Hematopoietic multipotent progenitor cell treated with erythropoietin and hydrocortisone succinate and interleukin-3 and kit ligand, for 15 days (in vitro differentiated cells): ENCODE measurements at places on chromosomes 2 and 18.

DNA sequence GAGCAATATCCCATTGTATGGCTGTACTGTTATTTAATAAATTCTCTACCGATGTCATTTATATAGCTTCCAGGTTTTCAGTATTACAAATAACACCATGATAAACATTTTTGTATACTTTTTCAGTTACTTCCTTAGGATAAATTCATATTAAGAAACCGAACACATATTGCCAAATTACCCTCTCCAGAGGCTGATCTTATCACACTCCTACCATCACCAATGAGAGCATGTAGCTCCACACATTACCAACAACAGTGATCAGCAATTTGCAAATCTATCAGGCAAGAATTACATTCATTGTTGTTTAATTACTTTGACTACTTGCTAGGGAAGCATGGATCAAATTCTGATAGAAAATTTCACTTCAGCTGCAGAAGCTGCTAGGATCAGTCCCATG lies 5.8 kb upstream of the NDUFV2 start:
- DNase-seq, result no peak

DNA sequence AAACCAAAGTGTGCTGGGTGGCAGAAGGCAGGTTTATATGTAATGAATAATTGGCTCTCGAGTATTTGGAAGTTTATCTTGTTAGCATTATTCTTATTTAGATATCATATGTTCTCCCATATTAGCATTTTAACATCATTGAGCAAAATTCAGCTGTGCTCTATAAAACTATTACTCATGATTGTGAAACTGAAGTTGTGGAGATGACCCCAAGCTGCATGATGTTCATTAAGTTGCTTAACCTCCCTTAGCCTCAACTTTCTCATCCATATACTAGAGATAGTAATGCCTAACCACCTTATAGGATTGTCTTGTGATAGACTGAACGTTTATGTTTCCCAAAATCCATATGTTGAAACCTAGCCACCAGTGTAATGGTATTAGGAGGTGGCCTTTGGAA lies 346.3 kb downstream of the SATB2 start:
- DNase-seq, result no peak

GRCh38 chr2:36954977-36955607 lies 11.2 kb downstream of the STRN start:
- DNase-seq, result no peak

DNA sequence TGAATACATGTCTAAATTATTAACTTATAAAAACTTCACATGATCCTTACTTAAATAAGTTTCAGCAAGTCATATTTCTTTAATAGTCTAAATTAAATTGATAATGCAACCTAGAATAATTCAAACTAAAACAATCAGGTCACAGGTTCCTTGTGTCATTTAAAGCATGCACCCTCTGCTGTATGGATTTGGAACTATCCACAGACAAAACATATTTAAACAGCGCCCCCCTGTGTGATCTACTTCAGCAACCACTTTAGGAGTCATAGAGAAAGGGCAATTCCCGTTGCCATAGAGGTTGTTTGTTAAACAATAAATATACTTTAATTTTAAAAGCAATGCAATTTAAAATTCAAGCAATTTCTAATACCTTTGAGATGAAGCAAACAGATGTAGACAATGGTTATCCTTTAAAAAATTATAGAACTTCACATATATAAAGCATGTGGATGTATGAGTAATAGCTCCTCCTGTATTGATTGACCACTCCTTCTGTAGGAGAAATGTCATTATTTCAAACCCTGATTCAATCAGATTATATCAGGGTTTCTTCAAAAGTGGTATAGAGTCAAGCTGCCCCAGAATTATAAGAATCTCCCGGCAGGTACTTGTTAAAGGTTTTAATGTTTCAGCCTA lies 21.2 kb downstream of the GRB14 start:
- DNase-seq, result peak; percentile 5

GRCh38 chr2:110105608-110106467 lies 9.8 kb downstream of the MALL start:
- no peak for DNase-seq

GRCh38 chr2:85178980-85179411 lies 45.8 kb downstream of the TCF7L1 start:
- no peak for DNase-seq

GRCh38 chr2:118054213-118055008 lies 33.9 kb upstream of the INSIG2 start:
- DNase-seq, result no peak

- DNase-seq, result no peak
Measured at GRCh38 chr2:38248255-38248654, 128.8 kb downstream of the ATL2 start.

- DNase-seq, result no peak
Measured at GRCh38 chr2:69646714-69647113, 3.2 kb upstream of the AAK1 start.

GRCh38 chr2:48984922-48985321 lies 169.4 kb downstream of the FSHR start:
- no peak for DNase-seq

GRCh38 chr18:58338961-58339592 lies 289.8 kb downstream of the ALPK2 start:
- no peak for DNase-seq

DNA sequence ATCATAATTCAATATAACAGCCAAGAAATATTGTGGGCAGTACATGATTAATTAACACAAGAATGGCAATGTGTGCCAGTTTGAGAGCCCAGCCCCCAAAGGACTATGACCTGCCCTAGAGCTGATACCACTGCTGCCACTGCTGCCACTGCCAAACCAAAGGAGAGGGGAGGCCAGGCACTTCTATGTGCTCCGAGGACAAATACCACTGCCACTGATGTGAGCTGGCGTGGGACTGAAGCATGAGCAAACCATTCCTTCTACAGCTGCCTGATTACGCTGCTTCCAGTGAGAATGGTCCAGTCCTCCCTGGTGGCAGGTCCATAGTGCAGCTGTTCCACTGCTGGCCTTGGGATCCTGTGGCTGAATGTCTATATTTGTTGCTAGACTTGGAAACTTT lies 392.2 kb downstream of the CCDC85A start:
- DNase-seq, result no peak

DNA sequence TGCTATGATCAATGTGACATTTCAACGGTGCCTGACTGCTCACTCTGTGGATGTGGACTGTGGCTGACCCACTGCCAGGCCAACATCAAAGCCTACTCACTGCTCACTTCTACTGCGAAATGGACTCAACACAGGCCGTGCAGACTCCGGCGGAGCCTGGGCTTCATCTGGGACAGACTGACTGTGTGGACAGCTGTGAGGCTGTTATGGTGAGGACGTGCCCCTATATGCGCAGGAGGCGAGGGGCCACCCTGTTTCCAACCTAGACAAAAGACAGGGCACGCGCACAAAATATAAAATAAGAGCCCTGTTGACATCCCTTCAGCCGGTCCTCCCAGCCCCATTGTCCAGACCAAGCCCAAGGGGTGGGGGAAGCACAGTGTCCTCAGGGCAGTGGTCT lies 514.4 kb upstream of the RAB6C start:
- no peak for DNase-seq

- DNase-seq, result no peak
Measured at GRCh38 chr2:228949831-228950230, 321.3 kb downstream of the PID1 start.

GRCh38 chr2:128611421-128612320 lies 293.0 kb upstream of the HS6ST1 start:
- no peak for DNase-seq

DNA sequence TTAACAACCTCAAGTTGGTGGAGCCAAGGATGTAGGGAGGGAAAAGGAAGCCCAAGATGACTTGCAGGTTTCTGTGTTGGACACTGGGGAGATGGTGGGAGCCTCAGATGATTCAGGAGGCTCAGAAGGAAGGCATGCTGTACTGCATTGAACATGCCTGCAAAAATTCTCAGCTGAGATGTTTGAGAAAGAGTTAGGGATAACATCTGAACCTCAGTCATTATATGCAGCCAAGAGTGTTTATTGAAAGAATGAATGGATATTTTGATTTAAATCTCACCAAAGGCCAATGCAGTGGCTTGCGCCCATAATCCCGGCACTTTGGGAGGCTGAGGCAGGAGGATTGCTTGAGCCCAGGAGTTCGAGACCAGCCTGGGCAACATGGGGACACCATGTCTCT lies 243.0 kb downstream of the MYCN start:
- DNase-seq, result no peak

GRCh38 chr2:190512539-190513095 lies 21.9 kb downstream of the NEMP2 start:
- no peak for DNase-seq

- no peak for DNase-seq
Measured at GRCh38 chr2:45436456-45436855, 174.6 kb downstream of the SRBD1 start.
